ENCODE measurements at places on chromosomes 5 and 9. TPM values are rescaled to one million over a fixed set of nuclear protein-coding genes. Genes with fewer than 3 reads are reported as not detected.
A peak's percentile ranks its signal among the peaks of the same experiment; 100 is the strongest.

- DNase-seq: peak; percentile 75
Observed at GRCh38 chr9:137461663-137462395, 2.7 kb upstream of the NSMF start.

- no peak for DNase-seq
Observed at GRCh38 chr5:10157085-10157669, 92.5 kb downstream of the ATPSCKMT start.

DNA sequence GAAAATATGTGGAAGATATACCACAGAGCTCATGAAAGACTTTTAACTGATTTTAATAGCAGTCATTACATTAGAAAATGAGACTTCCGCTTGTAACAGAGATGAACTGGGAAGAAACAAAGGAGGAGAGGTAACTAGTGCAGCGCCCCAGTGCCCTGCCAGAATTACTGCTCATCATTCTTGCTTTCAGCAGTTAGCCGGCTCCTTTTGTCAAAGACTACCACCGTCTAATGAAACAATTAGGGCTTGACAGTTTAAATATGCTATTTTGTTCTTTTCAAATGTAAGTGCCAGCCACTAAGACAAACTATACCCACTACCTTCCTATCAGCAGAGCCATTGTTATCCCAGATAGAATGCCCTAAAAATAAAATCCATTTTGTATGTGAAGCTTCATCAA lies 328.4 kb downstream of the EFNA5 start:
- DNase-seq: no peak

DNA sequence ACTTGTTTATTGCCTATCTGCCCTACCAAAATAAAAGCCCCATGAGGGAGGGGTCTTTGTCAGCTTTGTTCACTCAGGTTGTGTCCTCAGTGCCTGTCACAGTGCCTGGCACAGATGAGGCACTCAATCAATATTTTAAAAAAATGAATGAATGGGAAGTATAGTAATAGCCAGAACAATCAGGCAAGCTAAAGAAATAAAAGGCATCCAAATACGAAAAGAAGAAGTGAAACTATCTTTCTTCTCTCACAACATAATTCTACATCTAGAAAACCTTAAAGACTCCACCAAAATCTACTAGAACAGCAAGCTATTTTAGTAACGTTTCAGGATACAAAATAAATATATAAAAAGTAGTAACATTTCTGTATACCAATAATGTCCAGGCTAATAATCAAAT lies 37.8 kb upstream of the C5orf63 start:
- no peak for DNase-seq

- no peak for DNase-seq
Observed at GRCh38 chr5:407801-408268, 35.1 kb upstream of the EXOC3 start.

GRCh38 chr9:38621434-38622287 lies 1.3 kb upstream of the ANKRD18A start:
- peak; percentile 24 for DNase-seq

GRCh38 chr5:128475693-128476092 lies 62.4 kb downstream of the FBN2 start:
- no peak for DNase-seq

- DNase-seq: no peak
Observed at GRCh38 chr9:109228093-109228642, 61.1 kb upstream of the FRRS1L start.

DNA sequence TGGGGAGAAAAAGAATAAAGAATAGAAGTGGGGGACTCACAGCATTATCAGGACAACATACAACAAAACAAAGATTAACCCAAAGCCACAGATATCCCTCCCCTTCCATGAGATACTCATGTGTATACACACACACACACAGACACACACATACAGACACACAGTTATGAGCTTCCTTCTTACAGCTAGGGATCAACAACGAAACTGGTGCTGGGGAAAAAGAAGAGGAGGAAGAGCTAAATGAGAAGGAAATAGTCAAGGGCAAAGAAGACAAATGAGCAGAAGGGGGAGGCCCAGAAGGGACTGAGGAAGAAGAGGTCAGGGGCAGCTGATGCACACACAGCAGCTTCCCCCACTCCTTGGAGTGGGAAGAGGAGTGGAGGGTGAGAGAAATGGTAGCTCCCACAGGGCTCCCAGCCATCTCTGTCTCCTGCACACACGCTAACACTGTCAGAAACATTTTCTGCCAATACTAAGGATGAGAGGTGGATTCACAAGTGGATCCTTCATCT lies 66.2 kb downstream of the SIL1 start:
- no peak for DNase-seq

GRCh38 chr5:176529741-176530141 lies 7.5 kb downstream of the RNF44 start:
- peak; percentile 34 for DNase-seq

DNA sequence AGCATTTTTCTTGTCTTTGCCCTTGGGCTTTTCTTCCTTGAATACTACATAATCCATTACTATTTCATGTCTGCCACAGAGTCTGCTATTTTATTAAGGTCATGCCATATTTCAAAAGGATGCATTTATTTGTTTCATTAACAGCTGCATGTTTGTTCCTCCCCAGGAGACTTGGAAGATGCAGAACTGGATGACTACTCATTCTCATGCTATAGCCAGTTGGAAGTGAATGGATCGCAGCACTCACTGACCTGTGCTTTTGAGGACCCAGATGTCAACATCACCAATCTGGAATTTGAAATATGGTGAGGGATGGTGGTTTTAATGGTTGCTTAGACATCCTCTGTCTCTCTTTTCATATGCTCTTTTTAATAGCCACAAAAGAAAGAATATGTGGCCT lies 4.0 kb downstream of the IL7R start:
- DNase-seq: no peak

GRCh38 chr5:141947316-141947715 lies 10.7 kb downstream of the PCDH12 start:
- DNase-seq: no peak

- DNase-seq: no peak
Observed at GRCh38 chr9:83280790-83281189, 217.8 kb upstream of the RASEF start.

- no peak for DNase-seq
Observed at GRCh38 chr9:6930827-6931226, 173.1 kb downstream of the KDM4C start.

DNA sequence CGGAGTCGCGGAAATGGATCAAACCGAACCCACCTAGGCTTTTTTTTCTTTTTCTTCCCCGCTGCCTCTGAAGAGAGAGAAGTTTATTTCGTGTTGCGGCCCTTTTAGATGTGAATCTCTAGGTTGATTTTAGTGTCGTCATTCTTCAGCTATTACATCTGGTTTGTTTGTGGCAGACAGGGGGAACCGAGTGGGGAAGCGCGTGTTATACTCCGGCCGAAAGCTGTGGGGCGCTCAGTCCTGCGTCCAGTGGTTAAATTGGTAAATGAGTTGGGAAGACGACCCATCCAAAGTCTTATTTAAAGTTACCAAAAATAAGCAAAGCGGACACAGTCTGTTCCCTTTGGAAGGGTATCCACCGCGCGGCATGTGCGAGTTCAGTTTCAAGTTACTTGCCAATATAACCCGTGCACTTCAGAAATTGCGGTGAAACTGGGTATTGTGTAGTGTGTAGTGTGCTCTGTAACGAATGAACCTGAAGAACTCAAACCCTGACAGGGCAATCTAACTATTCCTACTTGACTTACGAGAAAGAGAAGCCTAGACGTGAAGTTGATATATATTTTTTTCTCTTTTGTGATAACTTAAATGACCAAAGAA lies 1.3 kb downstream of the MAN2A1 start:
- no peak for DNase-seq

- no peak for DNase-seq
Observed at GRCh38 chr5:10525124-10525495, 38.8 kb upstream of the ANKRD33B start.

The TEX48 gene
- total RNA-seq: not detected

The SLCO4C1 gene
- total RNA-seq: 0.33 TPM

The ZNF346 gene
- 31.4 TPM for total RNA-seq

The BARX1 gene
- not detected for total RNA-seq

The ANKRD31 gene
- 0.13 TPM for total RNA-seq

The TMEM174 gene
- total RNA-seq: not detected

The PRDM9 gene
- total RNA-seq: not detected

The QRFP gene
- not detected for total RNA-seq

The PROP1 gene
- not detected for total RNA-seq

The PCDHGB4 gene
- 0.91 TPM for total RNA-seq

The IFNA21 gene
- not detected for total RNA-seq

The TMOD1 gene
- total RNA-seq: 1.2 TPM

The IL7R gene
- 1.9 TPM for total RNA-seq

The CBY3 gene
- total RNA-seq: not detected

The EGFLAM gene
- total RNA-seq: not detected

Measured in activated B cell treated with CpG ODN at 0.5 μM for 24 hours (primary cell).